Activated CD4-positive, alpha-beta T cell treated with anti-CD3 and anti-CD28 coated beads for 36 hours (primary cell): ENCODE measurements at places on chromosomes 4 and X. TPM values are rescaled to one million over a fixed set of nuclear protein-coding genes. Genes with fewer than 3 reads are reported as not detected.

Gene WDR19
- 16.2 TPM for total RNA-seq

Gene SLC7A11
- total RNA-seq = 4.9 TPM

Gene PNMA5
- total RNA-seq = 0.05 TPM

Gene MED14
- 60.1 TPM for total RNA-seq
